ENCODE measurements at places on chromosomes 5 and 9.

GRCh38 chr5:180466316-180466715, 27.9 kb upstream of the CNOT6 start:
- no peak for DNase-seq

DNA sequence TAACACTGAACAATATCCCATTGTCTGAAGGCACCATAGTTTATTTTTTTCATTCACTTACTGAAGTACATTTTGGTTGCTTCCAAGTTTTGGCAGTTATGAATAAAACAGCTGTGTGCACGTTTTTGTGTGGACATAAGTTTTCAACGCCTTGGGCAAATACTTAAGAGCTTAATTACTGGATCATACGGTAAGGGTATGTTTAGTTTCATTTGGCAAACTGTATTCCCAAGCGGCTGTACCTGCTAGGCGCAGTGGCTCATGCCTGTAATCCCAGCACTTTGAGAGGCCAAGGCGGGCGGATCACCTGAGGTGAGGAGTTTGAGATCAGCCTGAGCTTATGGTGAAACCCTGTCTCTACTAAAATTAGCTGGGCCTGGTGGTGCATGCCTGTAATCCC, 63.7 kb upstream of the FAM120A start:
- DNase-seq: no peak

GRCh38 chr9:138103111-138103848, 225.7 kb downstream of the CACNA1B start:
- DNase-seq: no peak

GRCh38 chr9:15570769-15571168, 17.9 kb downstream of the CCDC171 start:
- DNase-seq: no peak

DNA sequence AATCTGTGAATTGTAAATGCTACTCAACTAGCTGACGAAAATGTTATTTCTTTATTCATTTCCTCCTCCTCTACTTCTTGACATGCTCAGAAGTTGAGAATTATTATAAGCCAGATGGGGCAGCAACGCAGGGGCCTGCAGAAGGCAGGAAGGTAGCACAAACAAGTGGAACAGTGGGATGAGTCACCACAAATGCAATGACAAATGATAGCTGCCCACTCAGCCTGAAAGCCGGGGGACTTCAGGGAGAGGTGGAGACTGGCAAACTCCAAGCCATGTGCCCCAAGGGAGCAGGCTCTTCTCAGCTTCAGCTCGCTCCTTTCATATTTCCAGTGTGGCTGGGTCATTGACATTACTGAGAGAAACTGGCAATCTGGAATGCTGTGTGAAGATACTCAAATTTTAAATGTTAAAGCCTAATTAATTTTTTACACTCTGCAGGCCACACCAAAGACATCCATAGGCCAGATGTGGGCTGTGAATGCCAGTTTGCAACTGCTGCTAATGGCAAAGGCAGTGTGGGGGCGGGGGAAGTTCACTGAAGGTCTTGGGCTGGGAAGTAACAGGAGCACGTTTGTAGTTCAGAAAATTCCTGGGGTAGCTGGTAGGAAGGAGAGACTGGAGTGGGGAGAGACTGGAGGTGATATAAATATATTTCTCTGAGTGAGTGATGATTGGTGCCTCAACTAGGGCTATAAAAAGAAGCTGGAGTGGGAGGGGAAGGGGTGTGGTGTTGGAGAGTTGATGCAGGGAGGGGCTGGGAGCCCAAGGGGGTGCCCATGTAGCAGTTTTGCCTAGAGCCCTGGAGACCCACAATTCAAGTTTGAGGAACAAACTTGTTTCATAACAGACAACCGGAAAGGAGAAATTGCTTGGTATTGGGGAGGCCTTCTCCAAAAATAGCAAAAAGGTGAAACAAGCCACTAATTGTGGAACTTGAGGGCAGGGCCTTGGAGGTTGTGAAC, 20.8 kb upstream of the ADRB2 start:
- DNase-seq: peak; percentile 43

DNA sequence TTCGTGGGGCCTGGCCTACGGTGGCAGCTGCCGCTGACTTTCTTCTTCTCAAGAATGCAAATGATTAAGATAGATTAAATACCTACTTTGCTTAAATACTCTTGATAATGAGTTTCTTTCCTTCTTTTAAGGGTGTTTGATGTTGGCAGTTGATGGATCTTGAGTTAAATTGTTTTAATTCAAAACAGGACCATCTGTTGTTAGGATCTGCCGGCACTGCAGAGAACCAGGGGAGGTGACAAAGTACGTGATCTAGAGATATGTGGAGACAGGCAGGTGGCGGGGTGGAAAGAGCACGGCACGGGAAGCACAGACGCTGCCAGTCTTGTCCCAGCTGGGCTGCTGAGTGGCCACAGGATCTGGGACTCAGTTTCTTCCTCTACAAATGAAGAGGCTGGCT, 37.9 kb downstream of the MED27 start:
- no peak for DNase-seq

DNA sequence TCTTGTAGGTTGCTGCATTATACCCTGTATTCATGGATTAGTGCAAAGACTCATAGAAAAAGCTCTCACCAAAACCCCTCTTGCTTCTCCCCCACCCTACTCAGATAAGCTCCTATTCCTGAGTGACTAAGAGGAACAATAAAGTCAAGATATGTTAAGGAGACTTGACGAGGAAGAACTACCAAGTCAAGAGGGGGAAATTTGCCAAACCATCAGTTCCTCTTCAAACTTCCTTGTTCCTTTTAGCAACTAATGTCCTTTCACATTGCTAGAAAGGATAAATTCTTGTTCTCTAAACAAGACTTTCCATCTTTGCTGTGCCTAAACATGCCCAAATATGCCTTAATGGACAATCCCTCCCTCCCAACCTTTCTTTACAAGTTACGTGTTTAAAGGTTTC, 27.0 kb downstream of the CNOT8 start:
- DNase-seq: no peak

DNA sequence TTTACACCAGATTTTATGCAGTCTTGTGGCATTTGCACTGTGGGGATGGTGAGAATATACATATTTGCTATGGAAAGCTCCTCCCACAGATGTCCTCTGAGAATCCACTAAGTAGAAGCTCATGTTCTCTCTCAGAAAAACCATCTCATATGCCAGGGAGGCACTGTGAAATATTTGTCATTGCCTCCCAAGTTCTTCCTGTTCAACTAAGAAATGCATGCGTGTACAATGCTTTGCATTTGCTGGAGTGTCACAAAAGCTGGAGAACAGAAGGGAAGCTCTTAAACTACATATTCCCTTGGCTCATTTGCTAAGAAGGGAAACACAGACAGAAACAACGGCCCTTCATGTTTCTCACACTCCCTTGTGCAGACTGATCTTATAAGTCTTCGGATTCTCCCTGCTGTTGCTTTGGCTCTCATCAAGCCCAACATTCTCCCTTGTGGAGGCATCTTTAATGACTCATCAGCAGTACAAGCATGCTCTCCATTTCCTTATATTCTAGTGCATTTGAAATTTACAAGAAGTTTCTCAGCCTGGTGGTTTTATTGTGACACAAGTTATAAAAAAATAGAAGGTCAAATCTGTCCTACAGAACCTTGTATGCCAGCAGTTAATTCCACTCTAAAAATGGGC, 220.6 kb downstream of the TRIM36 start:
- DNase-seq: no peak

DNA sequence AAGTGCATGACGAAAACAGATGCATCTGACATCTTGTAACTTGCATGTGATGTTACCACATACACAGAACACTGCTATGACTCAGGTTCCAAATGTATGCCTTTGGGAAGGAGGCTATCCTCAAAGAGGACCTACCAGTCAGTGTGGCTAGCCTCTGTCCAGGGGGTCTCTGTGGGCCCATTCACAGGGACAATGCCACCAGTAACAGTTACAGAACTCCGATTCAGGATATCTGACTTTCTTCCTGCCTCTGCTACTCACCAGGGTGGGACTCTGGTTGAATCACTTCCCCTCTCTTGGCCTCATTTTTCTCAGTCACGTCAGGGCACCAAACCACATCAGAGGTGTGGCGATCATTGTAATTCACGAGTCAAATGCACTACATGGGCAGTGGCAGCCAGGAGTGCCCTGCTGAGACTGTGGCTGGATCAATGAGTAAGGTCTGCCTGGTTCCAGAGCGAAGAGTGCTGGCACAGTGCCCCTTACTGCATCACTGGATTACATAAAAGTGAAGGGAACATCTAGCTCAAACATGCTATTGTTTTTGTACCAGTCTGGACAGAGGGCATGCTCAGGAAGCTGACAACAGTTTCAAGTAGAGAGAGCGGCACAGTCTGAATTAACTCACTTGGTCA, 13.2 kb downstream of the ATOX1 start:
- DNase-seq: peak; percentile 23

DNA sequence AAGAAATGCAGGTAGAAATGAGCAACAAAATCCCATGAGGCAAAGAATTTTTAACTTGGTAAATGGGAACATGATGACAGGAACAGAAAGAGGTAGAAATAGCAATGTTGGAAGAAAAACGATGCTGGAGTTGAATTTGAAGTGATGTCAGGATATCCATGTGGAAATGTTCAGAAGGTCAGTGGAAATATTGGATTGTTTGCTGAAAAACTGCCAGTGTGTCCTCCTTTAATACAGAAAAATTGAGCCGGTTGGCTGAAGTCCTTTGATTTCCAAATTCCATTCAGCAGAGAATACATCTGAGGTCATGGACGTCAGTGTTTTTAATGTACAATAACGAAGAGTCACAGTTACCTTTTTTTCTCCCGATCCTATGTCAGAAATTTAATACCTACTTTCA, 110.0 kb upstream of the DMAC1 start:
- DNase-seq: no peak

GRCh38 chr9:93149361-93149760, 15.3 kb upstream of the NINJ1 start:
- no peak for DNase-seq

DNA sequence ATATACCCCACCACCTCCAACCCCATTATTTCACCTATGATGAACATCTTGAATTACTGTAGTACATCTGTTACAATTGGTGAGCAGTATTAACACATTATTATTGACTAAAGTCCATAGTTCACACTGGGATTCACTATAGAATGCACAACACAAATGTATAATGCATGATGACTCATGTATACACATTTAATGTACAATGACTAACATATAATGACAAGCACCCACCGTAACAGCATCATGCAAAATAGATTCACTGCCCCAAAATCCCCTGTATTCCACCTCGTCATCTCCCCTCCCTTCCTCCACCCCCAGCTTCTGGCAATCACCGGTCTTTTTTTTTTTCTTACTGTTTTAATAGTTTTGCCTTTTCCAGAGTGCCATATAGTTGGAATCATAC, 47.1 kb upstream of the NEK6 start:
- DNase-seq: peak; percentile 65

- no peak for DNase-seq
Observed at GRCh38 chr5:119897537-119898370, 268.4 kb downstream of the FAM170A start.

GRCh38 chr9:70668751-70669150, 254.3 kb upstream of the KLF9 start:
- no peak for DNase-seq

GRCh38 chr9:5518937-5519319, 8.6 kb downstream of the PDCD1LG2 start:
- peak; percentile 27 for DNase-seq

DNA sequence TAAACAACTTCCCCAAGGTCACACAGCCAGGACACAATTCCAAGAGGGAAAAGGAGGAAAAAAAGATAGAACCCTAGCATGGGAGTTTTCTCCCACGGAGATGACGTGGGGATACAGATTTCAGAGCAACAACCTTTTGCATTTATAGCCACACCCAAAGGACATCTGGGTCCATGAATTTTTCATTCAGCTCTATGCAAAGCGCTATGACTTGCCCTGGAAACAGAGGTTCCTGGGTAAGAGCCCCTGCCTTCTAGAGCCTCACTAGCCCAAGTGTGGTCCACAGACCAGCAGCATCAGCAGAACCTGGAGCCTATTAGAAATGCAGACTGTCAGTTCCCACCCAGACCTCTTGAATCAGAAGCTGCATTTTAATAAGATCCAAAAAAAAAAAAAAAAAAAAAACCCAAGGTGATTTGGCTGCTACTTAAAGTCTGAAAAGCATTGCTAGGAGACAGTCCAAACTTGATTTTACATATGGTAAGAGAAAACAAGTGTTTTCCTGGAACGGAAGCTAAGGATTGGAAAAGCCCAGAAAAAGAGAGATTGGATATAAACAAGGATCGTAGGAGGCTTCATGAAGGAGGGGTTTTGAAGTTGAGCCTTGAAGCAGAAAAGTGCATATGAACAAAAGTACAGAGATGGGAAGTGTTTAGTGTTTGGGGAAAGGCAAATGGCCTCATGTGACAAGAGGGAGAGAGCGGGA, 17.6 kb upstream of the ADAM19 start:
- DNase-seq: no peak

GRCh38 chr9:96331236-96331947, 29.4 kb upstream of the HSD17B3 start:
- DNase-seq: no peak

DNA sequence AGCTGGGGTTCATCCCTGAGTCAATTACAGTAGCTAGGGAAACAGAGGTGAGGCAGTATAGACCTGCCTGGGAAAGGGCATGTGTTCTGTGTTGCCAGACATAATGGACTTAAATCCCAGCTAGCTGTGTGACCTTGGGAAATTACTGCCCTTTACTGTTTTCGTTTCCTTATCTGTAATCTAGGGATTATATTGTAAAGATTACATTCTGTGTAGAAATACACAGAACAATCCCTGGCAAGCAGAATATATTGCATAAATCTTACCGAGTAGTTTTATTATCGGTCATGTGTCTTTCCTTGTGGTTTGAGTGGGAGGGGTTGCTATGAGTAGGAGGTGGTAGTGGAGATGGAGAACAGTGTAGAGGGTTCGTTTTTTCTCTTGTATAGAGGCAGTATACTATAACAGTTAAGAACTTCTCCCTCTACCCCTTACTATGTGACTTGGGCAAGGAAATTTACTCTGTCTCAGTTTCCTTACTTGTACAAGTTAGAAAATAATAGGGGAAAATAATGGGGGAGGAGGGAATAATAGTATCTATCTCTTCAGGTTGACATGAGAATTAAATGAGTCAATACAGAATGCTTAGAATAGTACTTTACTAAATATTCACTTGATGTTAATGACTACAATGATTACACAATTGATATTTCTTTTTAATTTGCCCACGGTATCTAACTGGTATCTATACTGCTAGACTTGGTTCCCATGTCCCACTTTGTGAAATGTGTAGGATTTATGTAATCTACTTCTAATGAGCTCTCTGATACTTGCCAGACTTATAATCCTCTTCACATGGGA, 7.1 kb upstream of the DMXL1 start:
- peak; percentile 11 for DNase-seq

DNA sequence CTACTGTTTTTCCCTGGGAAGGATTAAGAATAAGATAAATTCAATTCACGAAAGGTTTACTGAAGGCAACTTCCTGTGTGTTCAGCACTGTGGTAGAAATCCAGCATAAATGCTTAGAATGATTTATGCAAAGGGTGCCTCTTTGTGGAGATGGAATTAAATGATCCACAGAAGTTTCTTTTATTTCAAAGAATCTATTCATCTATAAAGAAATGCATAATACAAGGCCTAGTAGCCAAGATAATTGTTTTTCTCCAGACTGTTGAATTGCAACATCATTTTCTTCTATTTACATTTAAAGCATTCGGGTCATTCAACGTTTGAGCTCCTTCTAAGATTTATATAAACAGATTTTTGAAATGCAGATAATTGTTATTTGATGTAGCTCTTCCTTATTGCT, 138.8 kb upstream of the NFIL3 start:
- DNase-seq: no peak

GRCh38 chr5:71971862-71972261, 135.4 kb upstream of the MAP1B start:
- DNase-seq: no peak
